ENCODE measurements at places on chromosomes 5 and 9.

- no peak for DNase-seq
These were observed 319.3 kb upstream of the CHD1 start for GRCh38 chr5:99248066-99248465.

- no peak for DNase-seq
These were observed 98.4 kb upstream of the CPLX2 start for GRCh38 chr5:175772747-175773533.

DNA sequence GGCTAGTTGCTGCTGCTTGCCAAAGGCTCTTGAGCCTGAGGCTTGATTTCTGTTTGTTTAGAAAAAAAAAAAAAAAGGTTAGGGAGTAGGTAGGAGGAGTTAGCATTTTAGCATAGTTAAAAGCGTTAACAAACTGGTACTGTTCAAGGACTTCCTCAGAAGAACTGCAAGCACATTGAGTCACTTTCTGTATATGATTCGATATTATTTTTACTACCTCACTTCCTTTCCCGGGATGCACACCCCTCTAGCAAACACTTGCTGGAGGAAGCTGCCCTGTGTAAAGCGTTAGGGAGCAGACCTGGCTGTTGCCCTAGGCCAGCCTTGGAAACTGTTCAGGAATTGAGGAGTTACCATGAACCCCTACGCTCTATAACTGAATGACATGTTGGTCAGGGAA, 15.7 kb upstream of the CEP120 start:
- DNase-seq = no peak

GRCh38 chr5:179974946-179975712, 67.4 kb upstream of the TBC1D9B start:
- peak; percentile 17 for DNase-seq

DNA sequence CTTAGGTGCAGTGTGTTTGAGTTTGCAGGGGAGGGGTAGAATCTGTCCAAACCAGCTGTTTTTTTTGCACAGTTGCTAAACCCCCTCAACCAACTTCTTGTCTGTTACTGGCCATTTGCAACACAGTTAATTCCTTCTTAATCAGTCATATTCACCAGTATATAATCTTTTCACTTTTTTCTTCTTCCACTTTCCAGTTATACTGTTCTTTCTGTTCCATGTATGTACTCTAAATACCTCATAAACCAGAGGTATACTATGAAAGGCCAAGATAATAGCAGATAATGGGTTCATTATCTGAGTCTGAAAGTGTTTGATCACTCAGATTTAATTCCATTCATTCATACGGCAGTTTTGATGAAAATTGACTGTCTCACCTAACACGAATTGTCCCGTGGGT, 11.1 kb downstream of the SMAD5 start:
- DNase-seq = no peak

DNA sequence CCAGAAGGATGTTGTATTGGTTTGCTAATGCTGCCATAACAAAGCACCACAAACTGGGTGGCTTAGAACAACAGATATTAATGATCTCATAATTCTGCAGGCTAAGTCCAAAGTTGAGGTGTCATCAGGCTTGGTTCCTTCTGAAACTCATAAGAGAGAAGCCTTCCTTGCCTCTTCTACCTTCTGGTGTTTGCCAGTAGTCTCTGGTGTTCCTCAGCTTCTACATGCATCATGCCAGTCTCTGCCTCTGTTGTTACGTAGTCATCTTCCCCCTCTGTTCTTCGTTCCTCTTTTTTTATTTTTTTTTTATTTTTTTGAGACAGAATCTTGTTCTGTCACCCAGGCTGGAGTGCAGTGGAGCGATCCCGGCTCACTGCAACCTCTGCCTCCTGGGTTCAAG, 61.8 kb downstream of the LRRC70 start:
- no peak for DNase-seq

GRCh38 chr9:18422296-18423036, 51.5 kb upstream of the ADAMTSL1 start:
- peak; percentile 14 for DNase-seq

DNA sequence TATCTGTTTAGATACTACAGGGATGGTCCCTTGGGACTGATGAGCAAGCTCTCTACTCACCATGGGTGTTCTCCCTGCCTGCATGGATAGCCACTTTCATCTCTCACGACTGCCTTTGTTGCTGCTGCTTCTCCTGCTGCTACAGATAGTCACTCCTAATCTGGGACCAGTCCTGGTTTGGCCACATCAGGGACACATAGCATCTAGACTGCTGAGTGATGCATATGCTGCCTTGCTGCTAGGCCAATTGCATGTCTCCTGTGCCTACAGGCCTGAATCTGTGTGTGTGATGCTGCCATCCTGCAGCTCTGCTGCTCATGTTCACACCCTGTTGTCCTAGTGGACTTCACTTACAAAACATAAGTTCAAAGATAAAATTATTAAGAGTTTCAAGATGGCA, 297.1 kb downstream of the HCN1 start:
- no peak for DNase-seq

DNA sequence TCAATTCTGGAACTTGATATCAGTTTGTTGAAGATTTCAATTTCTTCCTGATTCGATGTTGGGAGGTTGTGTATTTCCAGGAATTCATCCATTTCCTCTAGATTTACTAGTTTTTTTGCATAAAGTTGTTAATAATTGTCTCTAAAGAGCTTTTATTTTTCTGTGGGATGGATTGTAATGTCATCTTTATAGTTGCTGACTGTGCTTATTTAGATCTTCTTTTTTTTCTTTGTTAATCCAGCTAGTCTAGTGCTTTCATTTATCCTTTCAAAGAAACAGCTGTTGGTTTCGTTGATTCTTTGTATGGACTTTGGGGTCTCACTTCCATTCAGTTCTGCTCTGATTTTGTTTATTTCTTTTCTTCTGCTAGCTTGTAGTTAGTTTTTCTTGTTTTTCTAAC, 302.0 kb upstream of the DMAC1 start:
- no peak for DNase-seq

- DNase-seq = no peak
These were observed 162.9 kb downstream of the NXNL2 start for GRCh38 chr9:88697764-88698432.

DNA sequence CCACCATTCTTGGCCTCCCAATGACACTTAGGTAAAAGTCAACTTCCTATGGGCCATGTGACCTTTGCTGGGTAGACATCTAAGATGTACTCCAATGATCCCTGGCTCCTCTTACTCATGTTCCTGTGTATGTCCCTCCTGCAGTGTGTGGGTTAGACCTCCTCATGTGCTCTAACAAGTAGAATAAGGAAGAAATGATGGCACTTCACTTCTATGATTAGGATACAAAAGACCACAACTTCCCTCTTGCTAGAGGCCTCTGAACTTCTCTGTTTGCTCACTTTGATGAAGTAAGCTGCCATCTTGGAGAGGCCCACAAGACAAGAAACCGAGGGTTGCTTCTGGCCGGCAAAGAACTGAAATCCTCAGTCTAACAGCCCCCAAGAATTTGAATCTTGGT, 131.8 kb downstream of the TAF11L14 start:
- DNase-seq = no peak

GRCh38 chr9:98472216-98472615, 216.8 kb upstream of the TBC1D2 start:
- DNase-seq = no peak

DNA sequence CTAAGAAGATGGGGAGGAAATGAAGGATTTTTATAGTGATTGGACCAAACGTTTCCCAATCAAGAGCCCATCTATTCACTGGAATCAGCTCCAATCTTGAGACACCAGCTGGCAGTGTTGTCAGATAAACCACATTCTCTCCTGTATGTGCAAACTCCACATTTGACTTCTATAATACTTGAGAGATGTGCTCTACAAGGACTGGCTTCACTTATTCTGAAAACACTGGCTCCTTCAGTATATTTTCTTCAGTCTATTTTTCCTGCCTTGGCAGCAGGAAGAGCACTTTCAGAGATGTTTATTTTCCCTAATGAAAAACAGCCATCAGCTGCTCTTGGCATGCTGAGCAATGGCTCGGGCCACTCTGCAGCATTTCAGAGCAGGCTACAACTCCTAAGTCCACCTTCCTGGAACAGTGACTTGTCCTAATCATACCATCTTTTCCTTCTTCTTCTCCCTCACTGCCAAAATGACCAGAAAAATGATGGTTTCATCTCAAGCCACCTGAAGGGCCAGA, 96.9 kb upstream of the FSTL4 start:
- DNase-seq = no peak

- DNase-seq = peak; percentile 78
These were observed 113.8 kb downstream of the RAPGEF6 start for GRCh38 chr5:131521252-131521651.

DNA sequence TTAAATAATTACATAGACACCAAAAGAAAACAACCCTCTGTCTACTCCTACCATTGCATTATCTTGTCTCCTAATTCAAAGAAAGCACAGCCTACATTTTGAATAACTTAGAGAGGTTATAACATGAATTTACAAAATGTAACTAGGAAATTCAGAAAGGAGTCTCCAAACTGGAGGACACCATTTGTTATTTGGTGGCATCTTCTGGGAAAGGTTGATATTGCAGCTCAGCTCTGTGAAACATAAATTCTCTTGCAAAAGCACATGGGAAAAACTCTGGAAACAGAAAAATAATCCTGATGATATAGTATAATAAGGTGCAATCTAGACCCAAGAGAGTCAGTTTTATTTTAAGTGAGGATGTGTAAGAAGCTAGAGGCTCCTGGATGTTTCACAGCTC, 215.3 kb downstream of the MLLT3 start:
- DNase-seq = no peak

- peak; percentile 58 for DNase-seq
These were observed 121.0 kb upstream of the GAS1 start for GRCh38 chr9:87068177-87068840.

- no peak for DNase-seq
These were observed 103.4 kb downstream of the DAB2IP start for GRCh38 chr9:121754655-121755436.

GRCh38 chr5:36414869-36415282, 113.2 kb upstream of the RANBP3L start:
- peak; percentile 72 for DNase-seq

GRCh38 chr5:31412324-31412723, 119.6 kb downstream of the DROSHA start:
- peak; percentile 79 for DNase-seq

DNA sequence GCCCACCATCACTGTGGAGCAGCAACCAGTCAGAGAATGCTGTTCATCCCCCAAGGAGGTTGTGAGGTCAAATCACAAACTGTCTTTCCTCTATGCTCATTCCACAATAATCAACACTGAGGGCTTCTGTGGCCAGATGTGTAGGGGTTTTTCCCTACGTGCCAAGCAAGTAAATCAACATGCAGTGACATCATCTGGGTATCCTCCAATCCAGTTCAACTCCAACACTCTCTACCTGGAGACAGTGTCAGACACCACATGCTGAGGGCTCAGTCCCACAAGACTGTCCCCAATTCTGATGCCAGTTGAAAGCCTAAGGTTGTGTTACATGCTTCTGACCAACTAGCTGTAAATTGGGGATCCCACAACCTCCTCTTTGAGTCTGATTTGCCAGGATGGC, 57.3 kb upstream of the DMRT1 start:
- DNase-seq = no peak

GRCh38 chr5:138230981-138231589, 18.0 kb upstream of the CDC23 start:
- DNase-seq = peak; percentile 80

- DNase-seq = no peak
These were observed 5.2 kb downstream of the BDP1 start for GRCh38 chr5:71460693-71461092.

DNA sequence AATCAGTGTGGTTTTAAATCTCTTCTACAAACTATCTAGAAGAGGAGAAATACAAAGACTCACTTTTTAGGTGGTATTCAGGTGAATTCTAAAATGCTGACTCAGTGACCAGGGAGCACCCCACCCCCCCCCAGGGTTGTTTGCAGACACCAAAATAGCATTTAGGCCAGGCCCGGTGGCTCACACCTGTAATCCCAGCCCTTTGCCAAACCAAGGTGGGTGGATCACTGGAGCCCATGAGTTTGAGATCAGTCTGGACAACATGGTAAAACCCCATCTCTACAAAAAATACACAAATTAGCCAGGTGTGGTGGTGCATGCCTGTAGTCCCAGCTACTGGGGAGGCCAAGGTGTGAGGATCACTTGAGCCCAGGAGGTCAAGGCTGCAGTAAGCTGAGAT, 119.0 kb upstream of the LMX1B start:
- DNase-seq = no peak

DNA sequence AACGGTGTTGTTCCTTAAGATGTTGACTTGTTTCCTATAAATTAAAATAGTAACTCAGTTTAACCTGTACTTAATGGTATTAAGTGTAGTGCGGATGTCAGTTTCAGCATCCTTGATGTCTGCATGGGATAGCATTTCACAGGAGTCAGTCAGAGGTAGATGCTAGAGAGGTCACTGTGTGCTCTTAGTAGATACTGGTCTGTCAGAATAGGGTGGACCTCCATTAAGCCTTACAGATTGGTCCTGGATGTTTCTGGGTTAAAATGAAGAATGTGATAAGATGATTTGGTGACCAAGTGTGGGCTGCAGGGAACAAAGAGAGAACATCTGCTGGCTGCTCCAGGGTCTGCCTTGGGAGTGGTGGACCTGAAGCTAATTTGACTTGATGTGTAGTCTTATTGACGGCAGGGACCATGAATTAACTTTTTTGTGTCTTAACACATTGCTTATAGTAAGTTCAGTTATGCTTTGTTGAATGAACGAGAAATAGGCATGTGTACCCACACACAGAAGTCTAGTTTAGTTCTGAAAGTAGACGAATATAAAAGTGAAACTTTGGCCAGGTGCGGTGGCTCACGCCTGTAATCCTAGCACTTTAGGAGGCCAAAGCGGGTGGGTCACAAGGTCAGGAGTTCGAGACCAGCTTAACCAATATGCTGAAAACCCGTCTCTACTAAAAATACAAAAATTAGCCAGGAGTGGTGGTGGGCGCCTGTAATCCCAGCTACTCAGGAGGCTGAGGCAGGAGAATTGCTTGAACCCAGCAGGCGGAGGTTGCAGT, 12.5 kb downstream of the RAB24 start:
- DNase-seq = no peak

DNA sequence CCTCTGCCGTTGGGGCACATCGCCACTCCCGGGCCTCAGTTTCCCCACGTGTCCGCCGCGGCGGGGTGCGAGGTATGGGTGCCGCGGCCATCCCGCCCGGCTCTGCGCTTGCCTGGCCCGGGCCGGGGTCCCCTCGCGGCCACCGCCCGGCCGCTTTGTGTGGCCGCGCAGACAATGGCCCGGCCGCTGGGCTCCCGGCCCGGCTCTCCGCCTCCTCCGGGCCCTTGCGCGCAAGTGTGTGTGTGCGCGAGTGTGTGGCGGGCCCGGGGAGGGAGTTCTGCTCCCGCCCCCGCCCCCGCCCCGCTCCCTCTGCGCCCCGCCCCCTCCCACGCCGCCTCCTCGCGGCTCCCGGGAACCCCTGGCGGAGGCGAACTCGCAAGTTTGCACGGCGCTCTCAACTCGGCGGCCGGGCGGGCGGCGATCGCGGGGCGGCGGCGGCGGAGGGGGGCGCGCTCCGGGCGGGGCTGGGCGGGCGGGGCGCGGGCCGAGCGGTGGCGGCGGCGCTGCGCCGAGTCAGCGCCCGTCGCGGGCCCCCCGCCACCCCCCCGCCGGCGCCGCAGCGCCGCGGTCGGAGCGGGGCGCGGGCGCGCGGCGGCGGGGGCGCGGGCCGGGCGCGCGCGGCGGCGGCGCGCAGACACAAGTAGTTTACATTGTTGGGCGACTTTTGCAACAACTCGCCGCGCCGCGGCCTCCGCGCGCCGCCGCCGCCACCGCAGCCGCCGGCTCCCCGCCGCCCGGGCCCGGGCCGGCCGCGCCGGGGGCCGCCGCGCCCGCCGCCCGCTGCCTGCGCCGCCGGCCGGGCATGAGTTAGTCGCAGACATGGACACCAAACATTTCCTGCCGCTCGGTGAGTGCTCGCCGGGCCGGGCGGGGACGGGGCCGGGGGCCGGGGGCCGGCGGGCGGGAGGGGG, at the start of gene RXRA:
Gene RXRA (plus strand): TSS at position 643 of the 911 bp plus-strand sequence. CDS start 177 bp downstream, at position 820.
- DNase-seq = peak; percentile 91

- DNase-seq = no peak
These were observed 50.0 kb downstream of the GDA start for GRCh38 chr9:72199238-72199637.
